Activated CD4-positive, alpha-beta T cell treated with anti-CD3 and anti-CD28 coated beads for 4 hours (primary cell): ENCODE measurements at places on chromosomes 7 and 10.

- DNase-seq: no peak
Measured at GRCh38 chr7:129227646-129228578, 3.1 kb downstream of the AHCYL2 start.

DNA sequence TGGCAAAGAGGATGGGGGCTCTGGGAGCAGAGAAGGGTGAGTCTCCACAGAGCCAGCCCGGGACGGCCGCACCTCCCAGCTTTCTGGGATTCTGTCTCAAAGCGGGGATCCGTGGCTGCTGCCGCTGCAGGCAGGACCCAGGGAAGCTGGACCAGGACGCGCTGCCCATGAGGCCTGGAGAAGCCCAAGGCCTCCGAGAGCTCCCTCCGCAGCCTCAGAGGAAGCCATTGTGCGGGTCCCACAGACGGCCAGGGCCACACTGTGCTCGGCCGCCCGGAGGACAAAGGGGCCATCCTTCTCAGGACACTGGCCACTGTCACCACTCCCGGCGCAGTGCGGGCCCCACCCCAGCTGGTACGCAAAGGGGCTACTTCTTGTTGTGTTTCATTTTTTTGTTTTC lies 79.3 kb upstream of the PDGFA start:
- DNase-seq: no peak

DNA sequence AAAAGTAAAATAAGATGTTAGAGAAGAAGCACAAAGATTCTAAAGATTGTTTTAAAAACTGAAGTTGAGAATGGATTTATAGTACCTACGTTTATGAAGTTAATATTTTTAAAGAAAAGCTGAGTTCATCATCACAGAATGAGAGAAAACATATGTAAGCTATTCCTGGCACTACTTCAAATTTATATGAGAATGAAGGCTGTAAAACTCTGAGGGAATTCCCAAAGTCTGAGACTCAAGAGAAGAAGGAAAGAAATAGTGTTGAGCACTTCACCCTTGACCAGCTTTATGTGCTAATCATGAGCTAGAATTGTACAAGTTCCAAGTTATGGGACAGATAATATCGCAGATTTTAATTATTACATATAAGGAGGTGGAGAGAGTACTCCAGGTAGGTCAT lies 323.7 kb upstream of the GNAI1 start:
- no peak for DNase-seq

GRCh38 chr7:22452142-22452959 lies 47.6 kb downstream of the STEAP1B start:
- no peak for DNase-seq

- DNase-seq: no peak
Measured at GRCh38 chr10:88974446-88975376, 15.9 kb upstream of the FAS start.

- no peak for DNase-seq
Measured at GRCh38 chr7:112566442-112567324, 85.9 kb downstream of the LSMEM1 start.

GRCh38 chr7:44277851-44278250 lies 47.5 kb downstream of the CAMK2B start:
- no peak for DNase-seq

DNA sequence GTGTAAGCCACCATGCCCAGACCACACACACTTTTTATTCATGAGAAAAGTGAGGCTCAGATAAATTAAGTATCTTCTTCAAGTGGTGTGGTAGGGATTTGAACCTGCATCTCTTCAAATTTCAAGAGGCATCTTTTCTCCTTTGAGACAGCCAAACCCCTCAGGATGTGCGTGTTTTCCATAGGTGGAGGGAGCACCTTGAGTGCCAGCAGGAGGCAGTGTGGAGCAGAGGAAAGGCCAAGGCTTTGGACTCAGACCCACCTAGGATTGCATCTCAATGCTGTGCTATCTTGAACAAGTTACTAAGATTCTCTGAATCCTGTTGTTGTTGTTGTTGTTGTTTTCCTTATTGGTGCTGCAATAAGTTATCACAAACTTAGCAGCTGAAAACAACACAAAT lies 40.2 kb upstream of the MYL10 start:
- no peak for DNase-seq

- DNase-seq: no peak
Measured at GRCh38 chr10:73803680-73804286, 7.6 kb downstream of the NDST2 start.

GRCh38 chr10:80271416-80271815 lies 18.0 kb downstream of the MAT1A start:
- DNase-seq: no peak

DNA sequence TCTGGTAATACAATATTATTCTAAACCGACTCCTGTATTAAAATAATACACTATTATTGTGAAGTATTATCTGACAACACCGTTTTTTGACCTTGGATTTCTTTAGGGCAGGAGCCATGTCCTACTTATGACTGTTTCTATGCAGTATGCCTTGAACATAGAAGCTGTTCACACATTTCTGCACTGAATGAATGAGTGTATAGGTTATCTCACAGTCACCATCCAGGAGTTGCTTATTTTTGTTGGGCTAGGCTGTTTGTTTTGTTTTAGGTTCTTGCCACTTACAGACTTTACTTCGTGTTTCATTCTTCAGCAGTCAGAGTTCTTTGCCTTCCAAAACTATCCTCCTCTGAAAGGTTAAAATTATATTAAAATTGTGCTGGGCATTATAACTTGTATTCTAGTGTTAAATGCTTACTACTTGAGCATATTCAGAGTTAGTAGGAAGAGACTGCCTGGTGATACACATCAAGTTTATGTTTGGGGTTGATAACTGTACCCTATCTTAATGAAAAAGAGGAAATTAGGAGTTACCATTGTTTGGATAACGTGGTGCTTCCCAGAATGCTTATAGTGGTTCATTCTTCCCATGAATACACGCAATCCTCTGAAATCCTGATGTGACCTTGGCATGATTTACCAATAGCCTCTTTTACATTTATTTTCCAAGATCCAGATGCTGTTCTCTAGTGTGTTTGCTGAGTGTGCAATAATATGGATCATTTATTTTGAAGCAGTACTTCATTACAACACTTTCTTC lies 1.7 kb downstream of the RALA start:
- no peak for DNase-seq

- no peak for DNase-seq
Measured at GRCh38 chr10:19518632-19519031, 297.6 kb upstream of the PLXDC2 start.

- no peak for DNase-seq
Measured at GRCh38 chr10:11317936-11318670, 293.3 kb downstream of the USP6NL start.

DNA sequence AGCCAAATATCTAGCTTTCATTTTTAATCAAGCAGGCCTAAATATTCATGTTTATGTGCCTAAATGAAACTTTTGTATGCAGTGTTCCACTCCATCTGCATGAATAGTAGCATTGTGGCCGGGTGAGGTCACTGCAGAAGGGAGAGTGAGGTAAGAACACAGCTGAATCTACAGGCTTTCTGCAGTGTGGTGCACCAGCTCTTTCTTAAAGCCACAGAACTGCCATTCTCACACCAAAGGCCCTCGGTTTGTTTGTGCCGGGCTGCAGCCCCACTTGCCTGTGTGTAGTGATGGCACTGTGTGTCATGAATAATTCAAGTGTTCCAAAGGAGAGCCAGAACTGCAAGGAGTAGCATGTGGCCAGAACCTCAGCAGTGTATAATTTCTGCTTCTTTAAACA lies 204.1 kb downstream of the TRIL start:
- no peak for DNase-seq

- no peak for DNase-seq
Measured at GRCh38 chr10:50234486-50234885, 16.8 kb downstream of the ASAH2 start.

DNA sequence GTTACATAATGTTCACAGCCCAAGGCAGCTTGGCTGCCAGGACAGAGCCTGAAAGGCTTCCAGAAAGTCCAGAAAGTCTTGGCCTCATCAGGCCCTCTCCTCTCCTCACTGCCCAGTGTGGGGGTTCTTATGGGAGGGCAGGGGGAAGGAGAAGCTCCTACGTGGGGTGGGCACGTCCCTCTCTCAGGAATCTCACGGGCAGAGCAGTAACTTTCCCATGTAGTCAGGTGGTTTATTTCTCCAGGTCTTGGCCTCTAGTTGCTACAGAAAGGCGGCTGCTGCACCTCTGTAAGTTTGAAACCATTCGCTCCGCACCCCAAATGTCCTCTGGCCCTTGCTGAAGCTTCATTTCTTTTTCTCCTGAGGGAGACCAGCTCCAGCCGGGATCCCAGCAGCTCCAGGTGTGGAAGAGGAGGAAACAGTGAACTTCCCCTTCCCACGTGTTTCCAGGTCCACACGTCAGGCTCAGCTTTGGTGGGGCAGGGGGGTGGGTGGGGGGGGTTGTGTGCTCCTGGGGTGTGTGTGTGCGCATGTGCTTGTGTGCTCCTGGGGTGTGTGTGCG lies 320.3 kb downstream of the WDR37 start:
- no peak for DNase-seq

DNA sequence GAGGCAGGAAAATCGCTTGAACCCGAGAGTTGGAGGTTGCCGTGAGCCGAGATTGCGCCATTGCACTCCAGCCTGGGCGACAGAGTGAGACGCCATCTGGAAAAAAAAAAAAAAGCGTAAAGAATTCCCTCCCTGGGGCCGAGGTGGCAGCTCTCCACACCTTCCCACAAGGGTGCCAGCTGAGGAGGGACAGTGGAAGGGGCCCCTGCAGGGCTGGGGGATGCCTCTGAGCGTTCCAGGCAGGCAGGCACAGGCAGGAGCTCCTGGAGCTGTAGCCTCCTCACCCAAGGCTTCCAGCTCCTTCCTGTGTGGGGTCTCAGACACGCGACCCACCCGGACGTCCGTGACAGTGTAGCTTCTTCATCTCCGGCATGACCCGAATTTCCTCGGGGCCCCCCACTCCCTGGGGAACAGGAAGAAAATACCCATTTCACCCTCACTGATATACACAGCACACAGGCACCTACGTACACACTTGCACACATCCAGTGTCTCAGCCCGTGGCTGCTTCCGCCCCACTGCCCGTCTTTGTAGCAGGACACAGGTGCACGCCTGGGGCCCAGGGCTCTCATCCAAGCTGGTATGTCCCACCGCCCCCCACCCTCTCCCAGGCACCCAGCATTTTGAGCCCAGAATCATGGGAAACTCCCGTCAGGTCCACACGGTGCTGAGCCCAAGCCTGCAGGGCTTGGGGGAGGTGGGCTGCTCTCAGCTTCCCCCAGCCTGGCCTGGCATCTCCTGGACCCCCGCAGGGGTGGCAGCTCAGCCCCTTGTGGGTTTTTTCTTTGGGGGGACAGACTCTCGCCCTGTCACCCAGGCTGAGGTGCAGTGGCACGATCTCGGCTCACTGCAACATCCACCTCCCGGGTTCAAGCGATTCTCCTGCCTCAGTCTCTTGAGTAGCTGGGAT lies 25.7 kb downstream of the GRIFIN start:
- DNase-seq: no peak

DNA sequence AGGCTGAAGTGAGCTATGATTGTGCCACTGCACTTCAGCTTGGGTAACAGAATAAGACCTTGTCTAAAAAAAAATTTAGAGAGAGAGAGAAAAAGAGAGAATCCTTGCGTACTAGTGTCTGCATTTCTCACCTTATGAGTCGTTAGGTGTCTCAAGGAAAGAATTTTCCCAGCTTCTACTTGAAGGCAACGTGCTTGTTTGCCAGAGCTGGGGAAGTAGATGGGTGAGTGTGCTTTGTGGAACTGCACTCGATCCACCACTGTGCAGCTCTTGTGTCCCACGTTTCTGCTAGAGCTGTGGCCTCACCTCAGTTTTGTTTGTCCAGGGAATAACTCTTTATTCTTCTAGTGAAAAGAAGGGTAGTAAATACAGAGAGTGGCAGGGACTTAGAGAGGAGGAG lies 38.9 kb downstream of the HDAC9 start:
- no peak for DNase-seq

DNA sequence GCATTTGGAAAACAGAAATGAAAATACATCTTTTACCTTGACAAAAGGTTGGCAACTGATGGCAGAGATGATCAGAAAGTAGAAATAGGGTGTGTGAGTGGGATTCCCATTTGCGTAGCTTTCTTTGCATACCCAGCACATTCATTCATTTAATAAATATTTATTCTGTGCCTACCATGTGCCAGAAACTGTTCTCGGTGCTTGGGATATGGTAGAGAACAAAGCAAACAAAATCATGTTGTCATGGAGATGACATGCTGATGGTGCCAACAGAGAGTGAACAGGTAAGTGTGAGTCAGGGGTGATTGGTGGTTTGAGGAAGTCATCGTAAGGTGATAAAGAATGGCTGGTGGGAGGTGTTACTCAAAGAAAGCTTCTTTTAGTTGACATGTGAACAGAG lies 45.4 kb downstream of the CACNB2 start:
- DNase-seq: no peak

DNA sequence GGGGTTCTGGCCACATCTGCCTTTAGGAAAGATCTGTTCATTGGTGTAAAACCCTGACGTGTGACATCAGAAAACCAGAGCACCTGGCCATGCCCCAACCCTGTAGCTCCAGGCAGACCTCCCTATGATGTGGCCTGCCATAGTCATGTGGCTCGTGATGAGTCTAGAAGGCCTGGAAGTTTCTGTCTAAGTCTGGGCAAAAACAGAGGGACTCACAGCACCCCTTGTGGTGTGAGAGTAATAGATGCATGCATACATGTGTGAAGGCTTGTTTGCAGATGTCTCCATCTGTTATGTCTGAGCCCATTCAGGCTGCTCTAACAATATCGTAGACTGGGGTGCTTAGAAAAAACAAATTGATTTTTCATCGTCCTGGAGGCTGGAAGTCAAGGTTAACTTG lies 309.3 kb downstream of the PAXIP1 start:
- no peak for DNase-seq

DNA sequence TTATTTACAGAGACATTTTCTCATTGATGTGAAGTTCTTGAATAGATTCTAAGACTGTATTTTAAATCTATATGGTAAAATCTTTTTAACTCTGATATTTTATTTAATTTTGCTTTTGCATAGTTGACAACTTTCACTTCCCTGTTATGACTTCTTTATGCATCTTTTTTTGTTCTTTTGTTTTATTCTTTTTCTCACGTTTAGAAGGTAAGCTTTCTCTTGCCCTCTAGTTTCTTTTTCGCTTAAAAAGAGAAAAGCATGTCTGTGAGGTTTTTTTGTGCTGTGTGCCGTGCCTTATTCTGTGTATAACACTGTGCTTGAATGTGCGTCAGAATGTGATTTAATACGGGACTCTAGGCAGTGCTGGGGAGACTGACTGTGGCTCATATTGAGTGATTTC lies 74.7 kb downstream of the AP3M1 start:
- DNase-seq: no peak

DNA sequence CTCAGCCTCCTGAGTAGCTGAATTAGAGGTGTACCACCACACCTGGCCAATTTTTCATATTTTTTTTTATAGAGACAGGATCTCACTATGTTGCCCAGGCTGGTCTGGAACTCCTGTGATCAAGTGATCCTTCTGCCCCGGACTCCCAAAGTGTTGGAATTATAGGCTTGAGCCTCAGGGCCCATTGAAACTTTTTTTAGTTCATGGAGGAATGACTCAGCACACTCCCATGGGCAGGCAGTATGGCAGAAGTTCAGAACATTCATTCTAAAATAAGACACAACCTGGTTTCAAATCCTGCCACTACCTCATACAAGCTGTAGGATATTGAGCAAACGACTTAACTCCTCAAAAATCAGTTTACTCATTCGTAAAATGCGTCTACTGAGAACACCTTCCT lies 320.4 kb upstream of the SP8 start:
- no peak for DNase-seq

GRCh38 chr7:25805027-25805687 lies 346.8 kb upstream of the NFE2L3 start:
- no peak for DNase-seq
